Activated T-helper 17 cell treated with anti-CD3 and anti-CD28 coated beads, Interleukin-2, amount 50 U/mL, for 72 hours (primary cell): ENCODE measurements at places on chromosomes 13 and 19. TPM values are rescaled to one million over a fixed set of nuclear protein-coding genes. Genes with fewer than 3 reads are reported as not detected.

DNA sequence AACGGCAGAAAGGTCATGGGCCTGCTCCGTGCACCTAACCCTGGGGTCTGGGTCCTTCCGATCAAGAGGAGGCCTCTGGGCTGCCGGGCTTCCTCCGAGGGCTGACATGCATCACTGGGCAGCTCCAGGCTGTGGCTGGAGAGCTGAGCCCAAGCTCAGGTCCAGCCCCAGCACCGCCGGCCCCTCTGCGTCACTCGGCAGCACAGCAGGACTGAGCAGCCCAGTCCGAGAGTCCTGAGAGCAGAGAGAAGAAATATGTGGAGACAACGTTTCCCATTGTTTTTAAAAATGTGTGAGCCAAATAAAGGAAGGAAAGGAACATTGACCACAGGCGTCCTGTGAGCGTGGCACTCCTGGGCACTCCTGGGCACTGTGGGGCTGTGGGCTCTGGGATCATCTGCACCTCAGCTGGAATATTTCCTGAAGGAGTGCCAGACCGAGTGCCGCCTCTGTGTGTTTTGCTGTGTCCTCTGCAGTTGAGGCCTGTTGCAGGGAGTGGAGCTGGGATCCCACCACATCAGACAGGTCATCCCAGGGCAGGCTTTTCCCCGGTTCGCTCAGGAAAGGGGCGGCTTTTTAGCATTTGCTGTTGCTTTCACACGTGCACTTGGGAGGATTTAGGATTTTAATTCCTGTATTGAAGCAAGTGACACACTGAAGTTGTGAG, 37.8 kb upstream of the TFDP1 start:
- ATAC-seq, result no peak

DNA sequence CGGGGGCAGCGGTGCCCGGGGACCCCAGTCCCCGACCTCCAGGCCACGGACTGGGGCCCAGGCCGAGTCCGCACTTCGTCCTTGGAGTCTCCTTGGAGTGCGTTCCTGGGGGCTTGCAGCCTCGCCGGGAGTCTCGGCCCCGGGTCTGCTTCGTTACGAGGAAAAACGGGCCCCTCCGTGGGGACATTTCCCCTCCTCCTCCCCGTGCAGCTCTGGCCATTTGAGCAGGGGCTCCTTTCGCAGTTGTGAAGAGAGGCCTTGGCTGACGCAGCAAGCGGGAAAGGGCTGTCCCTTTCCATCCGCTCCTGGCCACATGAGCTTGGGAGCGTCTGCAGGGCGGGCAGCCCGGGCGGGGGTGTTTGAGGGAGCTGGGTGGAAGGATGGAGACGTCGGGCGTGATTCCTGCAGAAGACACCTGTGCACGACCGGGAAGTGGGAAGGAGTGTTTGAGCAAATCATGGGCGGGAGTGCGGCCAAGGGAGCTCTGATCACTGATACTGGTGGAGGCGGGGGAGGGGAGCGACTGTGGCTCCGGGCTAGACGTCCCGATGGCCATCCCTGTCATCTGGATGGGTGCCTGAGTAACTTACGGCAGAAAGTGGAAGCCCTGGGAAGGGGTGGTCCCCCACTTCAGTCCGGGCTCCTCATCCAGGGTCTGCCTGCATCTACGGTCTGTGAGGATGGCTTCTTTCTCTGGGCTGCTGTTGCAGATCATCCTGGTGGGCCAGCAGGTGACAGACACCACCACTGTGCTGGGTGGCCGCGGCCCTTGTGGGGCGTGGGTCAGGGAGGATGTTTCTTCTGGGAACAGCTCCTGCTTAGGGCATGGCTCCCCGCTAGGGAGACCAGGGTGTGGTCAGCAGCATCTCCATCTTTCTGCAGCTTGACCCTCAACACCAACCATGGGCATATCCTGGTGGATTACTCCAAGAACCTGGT, 736 bp downstream of the GPI start:
- peak; percentile 8 for ATAC-seq

- ATAC-seq, result no peak
Observed at GRCh38 chr19:1151917-1152587, 22.0 kb downstream of the SBNO2 start.

- no peak for ATAC-seq
Observed at GRCh38 chr13:112034846-112035245, 32.1 kb upstream of the SOX1 start.

DNA sequence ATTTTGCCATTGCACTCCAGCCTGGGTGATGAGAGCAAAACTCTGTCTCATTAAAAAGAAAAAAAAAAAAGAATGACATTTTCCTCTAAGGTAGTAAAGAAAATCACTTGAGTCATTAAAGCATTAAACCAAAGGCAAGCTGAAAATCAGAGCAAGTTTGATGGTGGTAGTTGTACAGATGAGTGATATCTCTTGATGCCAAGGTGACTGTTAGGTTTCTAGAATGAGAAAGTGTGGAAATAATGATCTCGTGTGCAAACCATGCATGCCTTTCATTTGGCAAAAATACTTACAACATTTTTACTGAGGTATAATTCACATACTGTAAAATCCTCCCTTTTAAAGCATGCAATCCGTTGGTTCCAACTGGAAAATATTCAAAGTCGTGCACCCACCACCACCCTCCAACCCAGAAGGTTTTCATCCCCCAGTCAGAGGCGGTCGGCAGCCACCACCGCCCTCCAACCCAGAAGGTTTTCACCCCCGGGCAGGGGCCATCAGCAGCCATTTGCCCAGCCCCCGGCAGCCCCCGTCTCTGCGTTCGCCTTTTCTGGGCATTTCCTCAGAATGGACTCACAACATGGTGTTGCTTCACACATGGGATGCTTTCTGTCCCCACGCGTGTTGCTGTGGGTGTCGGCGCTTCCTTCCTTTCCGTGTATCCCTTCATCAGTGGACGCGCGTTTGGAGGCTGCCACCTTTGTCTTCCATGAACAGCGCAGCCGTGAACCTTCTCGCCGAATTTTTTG, 90.2 kb downstream of the ATP11A start:
- no peak for ATAC-seq

The CDC42EP5 gene
- total RNA-seq, result not detected
